AG10803 (cell line): ENCODE measurements at places on chromosomes 5 and 9.

DNA sequence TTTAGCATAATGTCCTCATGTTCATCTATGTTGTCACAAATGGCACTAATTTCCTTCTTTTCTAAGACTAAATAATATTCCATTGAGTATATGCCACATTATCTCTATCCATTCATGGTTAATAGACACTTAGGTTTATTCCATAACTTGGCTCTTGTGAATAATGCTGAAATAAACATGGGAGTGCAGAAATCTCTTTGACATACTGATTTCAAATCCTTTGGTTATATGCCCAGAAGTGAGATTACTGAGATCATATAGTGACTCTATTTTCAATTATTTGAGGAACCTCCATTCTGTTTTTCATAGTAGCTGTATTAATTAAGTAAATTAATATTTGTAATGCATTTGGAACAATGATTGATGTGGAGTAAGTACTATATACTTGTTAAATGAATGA is 13.0 kb downstream of the SMIM3 start:
- no peak for DNase-seq

- DNase-seq = no peak
Observed at GRCh38 chr9:97705354-97705950, 8.3 kb upstream of the XPA start.

GRCh38 chr5:151427258-151427657 is 20.1 kb upstream of the SLC36A1 start:
- no peak for DNase-seq

DNA sequence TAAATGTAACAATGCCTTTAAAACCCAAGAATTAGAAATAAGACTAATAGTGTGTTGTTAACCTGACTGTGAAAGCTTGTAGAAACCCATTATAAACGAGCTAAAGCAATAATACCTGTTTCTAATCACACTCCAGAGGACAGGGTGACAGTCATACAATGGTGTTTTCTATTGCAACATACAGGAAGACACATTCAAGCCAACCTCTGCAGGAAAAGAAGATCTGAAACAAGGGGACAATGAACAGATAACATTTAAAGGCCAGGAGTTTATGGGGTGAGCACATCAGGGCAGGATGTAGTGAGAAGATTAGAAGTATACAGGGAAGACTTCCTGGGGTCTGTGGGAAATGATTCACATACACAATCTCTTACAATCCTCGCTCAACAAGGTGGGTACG is 13.8 kb downstream of the BARHL1 start:
- no peak for DNase-seq

GRCh38 chr5:55714339-55714738 is 2.2 kb upstream of the SLC38A9 start:
- no peak for DNase-seq

DNA sequence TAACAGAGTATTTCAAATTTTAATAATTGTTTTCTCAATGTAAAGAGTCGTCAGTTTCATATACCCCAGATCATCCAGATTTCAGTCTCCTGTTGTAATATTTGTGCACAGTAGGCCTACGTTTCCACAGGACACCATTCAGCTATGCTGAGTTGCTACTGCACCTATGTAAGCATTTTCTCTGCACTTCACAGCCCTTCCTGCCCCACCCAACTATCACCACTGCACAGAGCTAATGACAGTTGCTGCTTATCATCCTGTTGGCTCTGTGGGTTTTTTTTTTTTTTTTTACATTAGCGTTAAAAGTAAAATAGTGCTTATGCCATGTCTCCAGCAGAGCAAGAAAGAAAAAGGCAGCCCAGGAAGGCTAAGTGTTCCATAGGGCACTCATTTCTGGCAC is 5.9 kb upstream of the PRKACG start:
- DNase-seq = no peak

GRCh38 chr5:82296929-82297328 is 18.8 kb upstream of the RPS23 start:
- DNase-seq = no peak

GRCh38 chr9:28209130-28209529 is 635.8 kb upstream of the C9orf72 start:
- DNase-seq = no peak

DNA sequence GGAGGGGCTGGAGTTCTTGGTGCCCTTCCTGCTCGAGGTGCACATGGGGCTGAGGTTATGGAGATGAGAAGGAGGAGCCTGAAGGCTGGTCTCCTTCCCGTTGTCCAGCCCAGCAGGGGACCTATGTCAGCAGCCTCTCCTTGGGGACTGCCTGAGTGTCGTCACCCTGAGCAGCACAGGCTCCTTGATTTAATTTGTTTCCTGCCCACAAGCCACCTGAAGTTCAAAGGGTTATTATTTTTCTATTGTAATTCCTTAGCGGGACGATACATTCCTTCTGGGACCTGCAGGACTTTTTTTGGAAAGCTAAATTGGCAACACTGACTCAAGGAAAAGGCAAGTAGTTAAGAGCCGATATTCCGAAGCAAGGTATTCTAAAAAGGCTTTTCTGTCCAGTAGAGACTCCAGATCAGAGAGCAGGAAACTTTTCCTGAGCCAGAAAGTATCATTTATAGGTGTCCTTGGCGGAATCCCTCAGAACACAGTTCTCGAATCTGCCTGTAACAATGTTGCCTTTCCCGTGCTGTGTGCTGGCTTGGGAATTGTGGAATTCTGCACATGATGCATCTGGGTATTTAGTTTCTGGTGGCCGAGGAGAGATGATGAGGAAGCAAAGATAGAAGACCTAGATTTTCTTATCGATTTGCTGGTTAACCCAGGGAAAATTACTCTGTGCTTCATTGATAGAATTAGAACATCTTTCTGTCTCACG is 55.4 kb downstream of the ARHGAP26 start:
- no peak for DNase-seq

DNA sequence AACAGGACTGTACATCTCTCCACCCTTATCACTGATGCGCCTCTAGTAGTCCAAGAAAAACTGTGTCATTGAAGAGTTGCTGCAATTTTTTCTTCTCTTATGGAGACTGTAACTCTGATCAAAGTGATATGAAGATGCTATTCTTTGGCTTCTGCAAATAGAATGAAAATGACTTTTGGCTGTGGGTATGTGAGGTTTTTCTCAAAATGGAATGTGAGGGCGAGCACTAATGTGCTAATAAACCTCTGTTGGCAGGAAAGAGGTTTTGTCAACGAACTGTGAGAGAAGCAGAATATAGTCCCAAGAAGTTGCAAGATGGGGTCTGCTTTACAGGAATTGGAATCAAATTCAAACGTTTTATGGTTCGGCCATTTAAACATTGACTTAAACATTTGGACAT is 252.0 kb upstream of the GAS1 start:
- peak; percentile 49 for DNase-seq

- no peak for DNase-seq
Observed at GRCh38 chr5:69378376-69378775, 8.8 kb downstream of the RAD17 start.
